HTR-8/SVneo (cell line): ENCODE measurements at places on chromosomes 2 and 18.

- DNase-seq = no peak
Observed at GRCh38 chr2:207883002-207883780, 113.5 kb upstream of the FZD5 start.

- no peak for DNase-seq
Observed at GRCh38 chr2:86492048-86492453, 50.9 kb downstream of the KDM3A start.

DNA sequence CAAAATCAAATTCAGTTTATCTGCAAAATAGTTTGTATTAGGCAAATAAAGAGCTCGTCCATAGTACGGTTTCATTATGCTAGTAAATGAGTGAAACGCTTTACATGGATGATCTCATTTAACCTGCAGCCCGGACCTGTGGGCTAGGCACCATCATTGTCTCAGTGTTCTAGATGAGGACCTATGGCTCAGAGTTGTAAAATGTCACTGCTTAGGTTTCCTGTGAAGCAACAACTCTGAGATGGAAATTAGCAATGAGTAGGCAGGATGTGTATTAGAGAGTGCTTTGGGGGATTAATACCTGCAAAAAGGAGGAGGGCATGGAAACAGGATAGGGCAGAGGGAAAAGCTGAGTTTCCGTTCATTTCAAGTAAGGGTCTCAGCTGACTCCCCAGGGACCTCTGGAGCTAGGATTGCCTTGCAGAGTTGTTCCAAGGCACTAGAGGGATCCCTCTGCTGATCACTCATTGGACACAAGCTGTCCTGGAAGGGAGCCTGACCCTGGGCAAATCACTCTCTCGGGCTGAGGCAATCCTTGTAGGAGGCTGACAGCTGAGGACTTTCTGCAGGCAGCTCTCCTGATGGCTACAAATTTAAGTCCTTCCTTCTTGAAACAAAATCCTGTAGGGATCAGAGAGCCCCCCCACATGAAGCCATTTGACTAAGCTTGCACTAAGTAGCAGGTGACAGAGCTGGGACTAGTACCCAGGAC is 58.8 kb upstream of the SIX2 start:
- peak; percentile 50 for DNase-seq

DNA sequence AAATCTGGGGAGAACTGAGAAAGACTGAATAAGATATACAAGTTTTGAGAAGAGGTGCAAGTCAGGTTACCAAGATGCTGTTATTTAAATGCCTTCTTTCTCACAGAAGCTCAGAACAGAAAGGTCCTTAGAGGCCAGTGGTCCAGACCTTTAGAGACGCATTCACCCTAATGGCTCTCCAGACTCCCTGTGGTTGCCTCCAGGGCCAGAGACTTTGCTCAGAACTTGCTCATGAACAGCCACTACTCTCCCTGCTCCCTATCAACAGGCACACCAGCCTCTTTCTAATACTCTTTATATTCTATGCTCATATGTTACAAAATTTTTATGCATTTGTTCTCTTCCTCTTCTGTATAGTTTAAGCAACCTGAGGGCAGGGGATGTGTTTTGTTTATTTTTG is 349.0 kb upstream of the TNP1 start:
- DNase-seq = no peak

DNA sequence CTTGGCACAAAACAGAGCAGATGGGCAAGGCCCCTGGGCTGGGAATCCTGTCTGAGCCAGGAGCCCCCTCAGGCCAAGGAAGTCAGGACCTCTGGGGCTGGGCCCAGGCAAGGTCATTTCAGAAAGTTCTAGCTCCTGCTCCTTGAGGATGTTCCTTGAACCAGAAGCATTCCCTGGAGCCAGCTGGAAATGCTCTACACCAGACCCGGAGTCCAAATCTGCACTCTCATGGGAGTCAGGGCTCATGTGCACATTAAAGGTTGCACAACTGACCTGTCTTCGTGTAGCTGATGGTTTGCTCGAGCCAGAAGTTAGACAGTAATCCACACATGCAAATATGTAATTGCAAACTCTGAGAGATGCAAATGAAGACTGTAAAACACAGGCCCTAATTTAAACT is 18.0 kb downstream of the PARD6G start:
- DNase-seq = no peak

DNA sequence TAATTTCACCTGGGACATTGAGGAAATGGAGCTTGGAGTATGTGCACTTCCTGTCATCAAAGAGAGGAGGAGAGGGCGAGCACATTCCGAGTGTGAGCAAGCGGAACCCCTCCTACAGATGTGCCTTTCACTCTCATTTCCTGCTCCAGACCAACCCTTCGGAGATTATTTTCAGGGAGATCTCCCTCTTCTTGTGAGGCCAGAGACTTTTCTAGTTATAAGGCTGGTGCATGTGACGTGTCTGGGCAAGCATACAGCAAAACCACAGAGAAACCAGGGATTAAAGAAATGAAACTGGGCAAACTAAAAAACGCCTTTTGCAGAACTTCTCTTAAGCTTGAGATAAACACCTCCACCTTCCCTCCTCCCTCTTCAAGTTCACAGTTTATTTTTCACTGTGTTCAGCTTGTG is 409.2 kb upstream of the TCF4 start:
- no peak for DNase-seq

- no peak for DNase-seq
Observed at GRCh38 chr18:49612515-49613033, 50.7 kb downstream of the LIPG start.

- DNase-seq = peak; percentile 67
Observed at GRCh38 chr2:232389327-232389726, 10.8 kb downstream of the ALPP start.

GRCh38 chr2:152542995-152543481 is 174.2 kb downstream of the PRPF40A start:
- peak; percentile 64 for DNase-seq
